ENCODE measurements at places on chromosomes 3 and 15.
A peak's percentile ranks its signal among the peaks of the same experiment; 100 is the strongest.

DNA sequence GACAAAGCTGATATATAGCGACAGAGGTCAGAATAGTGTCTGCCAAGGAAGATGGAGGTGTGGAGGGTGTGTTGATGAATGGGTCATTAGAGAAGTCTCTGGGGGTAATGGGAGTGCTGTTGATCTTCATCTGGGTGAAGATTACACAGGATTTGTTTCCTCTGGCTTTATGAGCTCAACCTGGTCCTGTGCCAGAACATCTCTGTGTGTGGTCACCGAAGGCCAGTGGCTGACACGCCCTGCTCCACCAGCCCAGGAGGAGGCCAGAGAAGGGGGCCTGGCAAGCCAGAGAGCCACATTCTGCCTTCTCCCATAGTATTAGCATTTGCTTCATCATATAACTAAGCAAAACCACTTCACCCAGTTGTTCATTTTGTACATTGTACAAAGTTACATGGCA, 121.1 kb downstream of the ZNF621 start:
- no peak for DNase-seq

DNA sequence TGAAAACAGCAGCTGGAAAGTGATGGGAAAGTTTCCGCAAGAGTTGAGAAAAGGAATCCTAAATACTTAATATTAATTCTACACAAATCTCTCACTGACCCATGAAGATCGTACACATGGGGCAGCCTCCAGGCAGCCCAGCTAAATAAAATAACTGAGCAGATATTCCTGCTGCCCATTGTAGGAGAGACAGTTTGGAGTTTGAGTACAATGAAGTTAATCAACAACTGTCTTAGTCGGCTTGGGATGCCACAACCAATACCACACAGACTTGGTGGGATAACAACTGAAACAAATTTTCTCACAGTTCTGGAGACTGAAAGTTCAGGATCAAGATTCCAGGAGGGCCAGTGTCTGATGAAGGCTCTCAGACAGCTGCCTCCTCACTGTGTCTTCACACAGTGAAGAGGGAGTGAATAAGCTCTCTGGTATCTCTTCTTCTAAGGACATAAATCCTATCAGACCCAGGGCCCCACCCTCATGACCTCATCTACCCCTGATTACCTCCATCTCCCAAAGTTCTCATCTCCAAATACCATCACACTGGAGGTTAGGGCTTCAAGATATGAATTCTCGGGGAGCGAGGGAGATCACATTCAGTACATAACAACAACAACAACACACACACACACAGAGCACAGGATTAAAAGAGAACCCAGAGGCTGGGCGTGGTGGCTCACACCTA, 9.7 kb downstream of the TRPM7 start:
- DNase-seq: no peak

DNA sequence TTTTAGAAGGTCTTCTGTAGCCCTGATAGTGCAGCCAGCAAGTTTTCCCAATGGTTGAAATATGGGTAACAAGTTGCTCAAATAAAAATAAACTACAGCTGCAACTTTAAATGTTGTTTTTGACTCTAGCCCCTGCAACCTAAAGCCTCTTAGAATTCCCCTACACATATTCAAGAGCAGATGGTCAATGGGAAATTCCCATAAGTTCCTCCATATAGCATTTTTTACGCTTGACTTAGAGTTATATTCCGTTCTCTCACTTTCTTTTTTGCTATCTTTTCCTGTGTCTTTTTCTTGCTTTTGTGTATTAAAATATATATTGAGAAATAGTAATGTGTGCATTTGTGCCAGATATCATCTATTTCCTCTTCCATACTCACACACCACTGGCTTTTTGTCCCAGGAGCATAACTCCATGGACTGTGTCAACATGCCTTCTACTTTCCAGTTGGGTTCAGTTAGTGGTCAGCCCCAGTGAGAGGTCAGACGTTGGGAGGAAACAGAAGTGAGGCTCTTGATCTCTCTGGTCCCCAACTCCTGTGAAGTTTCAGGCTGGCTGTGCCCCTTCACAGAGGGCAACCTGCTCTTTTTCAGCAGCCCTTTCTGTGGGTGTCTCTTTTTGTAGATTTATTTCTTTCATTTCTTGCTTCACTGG, 63.3 kb upstream of the TP63 start:
- no peak for DNase-seq

DNA sequence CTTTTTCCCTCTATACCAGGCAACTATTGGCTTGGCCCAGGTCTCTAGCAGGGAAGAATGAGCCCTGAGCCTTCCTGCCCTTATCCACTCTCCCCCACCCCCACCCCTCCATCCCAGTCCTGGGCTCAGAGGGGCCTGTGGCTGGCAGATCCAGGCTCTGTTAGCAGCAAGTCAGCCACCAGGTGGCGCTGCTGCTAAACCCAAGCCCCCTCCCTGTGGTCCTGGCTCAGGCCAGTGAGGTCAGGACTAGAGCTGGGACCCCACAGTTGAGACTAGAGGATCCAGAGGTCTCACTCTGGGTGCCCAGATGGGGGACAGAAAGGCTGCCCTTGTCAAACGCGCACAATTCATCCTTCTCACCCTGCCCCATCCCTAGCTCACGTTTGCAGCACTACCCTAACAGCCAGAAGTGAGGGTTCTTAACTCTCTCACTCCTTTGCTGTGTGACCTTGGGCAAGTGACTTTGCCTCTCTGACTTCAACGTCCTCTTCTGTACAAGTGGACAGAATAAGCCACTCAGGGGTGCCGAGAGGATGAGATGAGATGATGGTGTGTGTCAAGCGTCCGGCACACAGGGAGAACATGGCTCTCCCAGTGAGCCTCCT, 46.8 kb upstream of the SLC6A1 start:
- DNase-seq: peak; percentile 51

DNA sequence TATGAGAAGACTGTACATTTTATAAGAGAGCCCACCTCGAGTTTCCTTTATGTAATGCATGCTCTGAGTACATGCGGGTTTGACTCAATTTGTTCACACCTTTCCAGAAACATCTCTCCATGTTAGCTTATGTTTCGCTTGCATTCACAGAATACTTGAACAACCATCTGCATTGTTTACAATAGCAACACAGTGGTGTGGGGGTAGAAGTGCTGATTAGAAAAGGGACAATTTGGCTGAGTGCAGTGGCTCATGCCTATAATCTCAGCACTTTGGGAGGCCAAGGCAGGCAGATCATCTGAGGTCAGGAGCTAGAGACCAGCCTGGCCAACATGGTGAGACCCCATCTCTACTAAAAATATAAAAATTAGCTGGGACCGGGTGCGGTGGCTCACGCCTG, 60.9 kb downstream of the NCEH1 start:
- no peak for DNase-seq

DNA sequence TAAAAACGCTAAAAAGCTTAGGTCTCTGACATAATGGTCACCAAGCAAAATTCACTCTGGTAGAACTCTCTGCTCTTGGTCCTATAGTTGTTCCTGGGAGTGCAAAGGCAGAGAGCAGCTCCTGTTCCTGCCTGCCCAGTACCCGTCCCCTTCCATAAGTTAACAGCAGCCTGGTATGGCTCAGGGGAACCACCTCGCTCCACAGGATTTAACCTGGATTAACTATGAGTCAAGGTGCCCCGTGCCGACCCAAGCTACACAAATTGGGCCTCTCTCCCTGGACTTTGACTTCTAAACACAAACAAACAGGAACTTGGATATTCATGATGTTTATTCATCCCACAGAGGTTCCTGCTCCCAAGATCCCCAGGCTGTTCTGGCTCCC, 32.1 kb downstream of the SCAP start:
- no peak for DNase-seq

DNA sequence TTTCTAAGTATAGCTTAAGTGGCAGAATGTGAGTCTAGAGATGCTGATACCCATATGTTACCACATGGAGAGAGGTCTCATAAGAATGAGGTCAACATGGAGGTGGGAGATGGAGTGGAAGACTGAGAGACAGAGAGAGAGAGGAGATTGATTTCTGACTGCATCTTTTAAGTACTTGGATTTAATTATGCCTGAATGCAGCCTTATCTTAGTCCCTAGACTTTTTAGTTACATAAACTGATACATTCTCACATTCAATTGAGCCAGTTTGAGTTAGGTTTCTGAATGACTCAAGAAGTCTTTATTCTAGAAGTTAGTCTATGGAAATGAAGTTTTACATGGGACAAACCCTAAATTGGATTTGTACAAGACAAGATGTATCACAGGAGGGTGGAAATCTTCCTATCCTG, 58.5 kb upstream of the TNFSF10 start:
- no peak for DNase-seq

- no peak for DNase-seq
These were observed 175.7 kb downstream of the TMEM108 start for GRCh38 chr3:133213937-133214336.

DNA sequence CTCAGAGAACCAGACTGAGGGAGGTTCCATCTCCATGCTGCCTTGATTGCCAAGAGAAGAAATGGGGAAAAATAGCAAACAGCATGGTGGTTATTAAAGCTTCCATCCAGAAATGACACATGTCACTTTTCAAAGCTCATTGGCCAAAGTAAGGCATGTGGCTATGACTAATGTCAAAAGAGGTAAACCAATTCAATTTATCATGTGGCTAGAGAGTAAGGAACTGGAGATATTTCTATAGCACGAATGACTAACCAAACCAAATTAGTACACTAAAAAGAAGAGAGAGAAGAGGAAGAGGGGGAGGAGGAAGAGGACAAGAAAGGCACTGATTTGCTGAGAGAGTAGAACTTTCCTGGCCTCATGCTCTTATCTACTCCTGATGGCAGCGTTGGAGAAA, 115.2 kb upstream of the SLC6A11 start:
- no peak for DNase-seq

- DNase-seq: no peak
These were observed 318.6 kb upstream of the ICE2 start for GRCh38 chr15:60797444-60798040.

DNA sequence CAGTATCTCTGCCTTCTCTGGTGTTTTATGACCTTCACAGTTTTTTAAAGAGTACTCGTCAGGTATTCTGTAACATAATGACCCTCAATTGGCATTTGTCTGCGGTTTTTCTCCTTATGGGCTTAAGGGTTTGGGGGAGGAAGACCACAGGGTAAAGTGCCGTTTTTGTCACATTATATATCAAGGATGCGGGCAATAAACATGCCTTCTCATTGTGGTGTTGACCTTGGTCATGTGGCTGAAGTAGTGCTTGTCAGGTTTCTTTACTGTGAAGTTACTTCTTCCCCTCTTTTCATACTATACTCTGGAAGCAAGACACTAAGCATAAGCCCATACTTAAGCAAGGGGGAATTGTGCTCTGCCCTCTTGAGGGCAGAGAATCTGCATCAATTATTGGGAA, 16.6 kb downstream of the CAPN3 start:
- DNase-seq: no peak

DNA sequence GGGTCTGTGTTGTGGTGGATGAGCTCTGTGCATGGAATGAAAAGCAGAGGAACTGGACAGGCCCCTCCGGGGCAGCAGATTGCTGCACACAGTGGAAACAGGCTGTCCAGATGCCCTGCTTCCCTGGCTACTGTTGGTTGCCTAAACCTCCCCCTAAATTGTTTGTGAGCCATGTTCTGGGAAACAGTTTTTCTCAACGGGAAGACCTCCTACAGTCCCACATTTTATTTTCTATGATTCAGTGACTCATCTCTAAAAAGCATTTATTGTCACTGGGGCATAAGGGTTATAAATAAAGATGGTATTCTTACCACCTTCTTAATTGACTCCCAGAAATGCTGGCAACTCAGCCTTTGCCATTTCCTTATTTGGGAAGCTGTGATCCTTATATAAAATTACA, 20.3 kb upstream of the PTPN9 start:
- no peak for DNase-seq

- DNase-seq: no peak
These were observed 1166.1 kb upstream of the GBE1 start for GRCh38 chr3:82927309-82928253.

DNA sequence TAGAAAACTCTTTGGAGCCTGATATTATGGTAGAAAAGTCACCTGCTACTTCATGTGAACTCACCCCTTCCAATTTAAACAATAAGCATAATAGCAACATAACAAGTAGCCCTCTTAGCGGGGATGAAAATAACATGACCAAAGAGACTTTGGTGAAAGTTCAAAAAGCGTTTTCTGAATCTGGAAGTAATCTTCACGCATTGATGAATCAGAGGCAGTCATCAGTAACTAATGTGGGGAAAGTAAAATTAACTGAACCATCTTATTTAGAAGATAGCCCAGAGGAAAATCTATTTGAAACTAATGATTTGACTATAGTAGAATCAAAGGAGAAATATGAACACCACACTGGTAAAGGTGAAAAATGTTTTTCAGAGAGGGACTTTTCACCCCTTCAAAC, 5.1 kb upstream of the SCG5 start:
- DNase-seq: no peak

- DNase-seq: no peak
These were observed 91.0 kb upstream of the CBLB start for GRCh38 chr3:105959851-105960250.

DNA sequence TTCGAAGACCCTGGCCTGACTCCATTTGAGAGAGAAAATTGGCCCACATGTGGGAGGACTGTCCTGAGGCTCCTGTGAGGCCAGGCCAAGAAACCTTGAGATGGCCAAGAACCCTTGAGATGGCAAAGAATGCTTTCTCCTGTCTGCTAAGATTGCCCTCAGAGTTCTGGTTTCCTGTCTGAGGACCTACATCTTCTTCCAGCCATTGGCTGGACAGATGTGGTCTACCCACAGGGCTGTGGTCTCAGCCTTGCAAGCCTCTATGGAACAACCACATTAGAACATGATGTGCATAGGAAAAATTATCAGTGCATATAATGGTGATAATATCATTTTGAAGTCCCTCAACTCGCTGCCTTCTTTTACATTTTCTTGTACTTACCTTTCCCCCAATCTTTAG, 10.8 kb upstream of the RASA2 start:
- no peak for DNase-seq

GRCh38 chr15:99755692-99756409, 22.6 kb upstream of the LYSMD4 start:
- no peak for DNase-seq

DNA sequence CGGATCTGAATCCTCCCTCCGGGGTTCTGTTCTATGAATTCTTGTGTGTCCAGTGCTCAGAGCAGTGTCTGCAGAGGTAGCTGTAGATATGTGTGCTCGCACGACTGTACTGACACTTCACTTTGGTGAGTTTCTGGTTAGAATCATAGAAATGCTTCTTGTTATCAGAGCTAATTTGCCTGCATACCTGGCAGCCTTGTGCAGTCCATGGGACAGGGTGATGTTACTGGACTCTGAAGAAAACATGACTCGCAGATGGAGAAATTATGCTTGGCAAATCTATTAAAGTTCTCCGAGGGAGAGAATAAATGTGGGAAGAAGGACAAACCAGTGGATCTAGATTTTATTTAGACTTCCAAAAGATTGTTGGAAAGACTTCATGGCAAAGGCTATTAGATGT, 12.2 kb downstream of the CGNL1 start:
- DNase-seq: no peak

- DNase-seq: no peak
These were observed 56.4 kb upstream of the RASGRP1 start for GRCh38 chr15:38620851-38621594.

GRCh38 chr3:138459619-138460535, 25.5 kb downstream of the ESYT3 start:
- no peak for DNase-seq
